ENCODE measurements at places on chromosomes 5 and 9. TPM values are rescaled to one million over a fixed set of nuclear protein-coding genes. Genes with fewer than 3 reads are reported as not detected.

Gene CYSRT1
- 2.8 TPM for polyA plus RNA-seq

Gene SLC45A2
- 0.05 TPM for polyA plus RNA-seq

Gene SPINK13
- 1.1 TPM for polyA plus RNA-seq

Gene PCDHGA12
- polyA plus RNA-seq, result 0.71 TPM

Gene FOXD4
- polyA plus RNA-seq, result 0.82 TPM

Gene SLC6A18
- polyA plus RNA-seq, result 0.05 TPM
